ENCODE measurements at places on chromosomes 6 and 20.

DNA sequence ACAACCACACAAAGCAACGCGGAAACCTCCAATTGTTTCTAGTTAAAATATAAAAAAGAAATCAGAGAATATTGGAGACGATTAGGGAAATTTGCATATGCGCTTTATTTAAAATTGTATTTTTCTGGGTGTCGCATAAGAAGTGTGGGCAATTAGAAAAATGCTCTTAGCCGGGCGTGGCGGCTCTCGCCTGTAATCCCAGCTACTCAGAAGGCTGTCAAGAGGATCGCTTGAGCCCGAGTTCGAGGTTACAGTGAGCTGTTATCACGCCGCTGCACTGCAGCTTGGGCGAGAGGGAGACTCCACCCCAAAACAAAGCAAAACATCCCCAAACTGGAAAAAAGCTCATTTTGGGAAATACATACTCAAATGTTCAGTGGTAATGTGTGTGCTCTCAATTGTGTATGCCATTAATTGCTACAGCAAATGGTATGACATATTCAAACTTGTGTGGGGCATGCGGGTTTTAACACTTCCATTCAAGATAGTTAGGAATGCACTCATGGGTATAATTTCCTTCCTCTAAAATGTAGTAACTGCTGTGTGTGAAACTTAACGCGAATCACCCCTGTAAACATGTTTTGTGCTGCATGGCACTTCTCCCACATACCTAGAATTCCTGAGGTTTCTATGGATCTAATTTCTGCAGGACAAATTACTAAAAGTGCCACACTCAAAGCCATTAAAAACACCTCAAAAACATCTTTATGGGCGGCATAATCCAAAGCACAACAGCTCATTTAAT, 54.7 kb upstream of the HFE start:
- no peak for DNase-seq

DNA sequence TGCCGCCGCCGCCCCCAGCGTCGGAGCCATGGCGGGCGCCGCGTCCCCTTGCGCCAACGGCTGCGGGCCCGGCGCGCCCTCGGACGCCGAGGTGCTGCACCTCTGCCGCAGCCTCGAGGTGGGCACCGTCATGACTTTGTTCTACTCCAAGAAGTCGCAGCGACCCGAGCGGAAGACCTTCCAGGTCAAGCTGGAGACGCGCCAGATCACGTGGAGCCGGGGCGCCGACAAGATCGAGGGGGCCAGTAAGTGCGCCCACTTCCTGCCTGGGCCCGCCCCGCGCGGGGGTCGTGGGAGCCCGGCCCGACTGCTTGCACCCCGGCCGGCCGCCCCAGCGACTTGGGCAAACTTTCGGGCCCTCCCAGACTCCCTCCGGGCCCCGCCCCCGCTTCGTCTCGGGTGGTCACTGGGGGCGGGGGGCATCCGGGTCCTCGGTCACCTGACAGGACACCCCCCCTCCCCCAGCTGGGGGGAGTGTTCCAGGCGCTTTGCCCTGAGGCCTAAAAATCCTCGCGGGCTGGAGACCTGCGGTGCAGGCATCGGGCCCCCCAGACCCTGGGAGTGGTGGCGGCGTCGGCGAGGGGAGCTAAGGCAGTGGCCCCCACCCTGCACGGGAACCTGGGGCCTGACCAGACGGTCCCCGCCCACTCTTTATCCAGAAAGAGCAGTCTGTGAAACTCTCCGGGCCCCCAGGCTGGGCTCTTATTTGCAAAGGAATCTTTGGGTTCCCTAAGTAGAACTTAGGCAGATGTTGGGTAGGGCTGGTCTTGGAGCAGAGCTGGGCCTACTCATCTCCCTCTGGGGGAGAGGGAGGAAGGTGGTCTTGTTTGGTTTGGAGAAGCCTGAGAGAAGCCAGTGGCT, 501 bp downstream of the PLCG1 start:
- DNase-seq: peak; percentile 20

- no peak for DNase-seq
These were observed 212.3 kb upstream of the ZNF217 start for GRCh38 chr20:53805895-53806384.

- DNase-seq: no peak
These were observed 64.5 kb downstream of the ZDHHC14 start for GRCh38 chr6:157445277-157446009.

- no peak for DNase-seq
These were observed 29.0 kb downstream of the PDYN start for GRCh38 chr20:1964659-1965405.

DNA sequence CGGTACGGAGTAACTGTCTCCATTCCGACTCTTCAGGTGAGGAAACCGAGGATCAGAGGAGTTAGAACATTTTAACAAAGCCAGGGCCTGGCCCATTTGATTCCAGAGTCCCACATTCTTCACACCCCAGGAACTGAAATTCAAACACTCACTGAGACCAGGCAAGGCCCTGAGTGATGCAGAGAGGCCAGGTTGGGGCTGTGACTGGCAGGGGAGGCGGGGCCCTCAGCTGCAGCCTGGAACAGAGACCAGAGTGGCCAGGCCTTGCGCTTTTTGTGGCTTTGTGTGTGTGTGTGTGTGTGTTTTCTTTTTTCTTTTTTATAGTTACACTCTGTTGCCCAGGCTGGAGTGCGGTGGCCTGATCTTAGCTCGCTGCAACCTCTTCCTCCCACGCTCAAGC, 57.2 kb downstream of the BCAS4 start:
- DNase-seq: no peak

GRCh38 chr6:168278904-168279303, 40.7 kb downstream of the DACT2 start:
- DNase-seq: no peak

DNA sequence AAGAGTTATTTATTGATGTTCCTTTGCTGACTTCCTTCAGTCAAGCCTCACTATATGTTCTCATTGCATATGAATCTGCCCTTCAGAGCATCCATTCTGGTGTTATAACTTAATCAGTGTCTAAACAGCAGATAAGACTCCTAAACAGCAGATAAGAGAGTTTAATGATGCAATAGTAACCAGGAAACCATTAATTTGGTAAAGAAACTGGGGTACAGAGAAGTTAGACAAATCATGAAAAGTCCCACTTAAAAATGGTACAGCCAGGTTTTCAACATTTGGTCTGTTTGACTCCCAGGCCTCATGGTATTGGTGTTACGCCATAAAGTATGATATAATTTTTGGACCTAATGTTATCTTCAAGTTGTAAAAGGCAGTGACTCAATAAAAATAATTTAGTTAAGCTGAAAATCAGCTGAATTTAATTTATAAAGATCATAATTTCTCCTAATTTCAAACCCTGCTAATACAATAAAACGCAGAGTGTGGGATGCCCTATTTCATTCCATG, 127.4 kb upstream of the DST start:
- DNase-seq: no peak

GRCh38 chr6:112044856-112045255, 9.0 kb upstream of the CCN6 start:
- DNase-seq: no peak

GRCh38 chr6:7973584-7973983, 63.0 kb upstream of the TXNDC5 start:
- DNase-seq: no peak

- no peak for DNase-seq
These were observed 4.5 kb upstream of the SERINC1 start for GRCh38 chr6:122476131-122476530.

DNA sequence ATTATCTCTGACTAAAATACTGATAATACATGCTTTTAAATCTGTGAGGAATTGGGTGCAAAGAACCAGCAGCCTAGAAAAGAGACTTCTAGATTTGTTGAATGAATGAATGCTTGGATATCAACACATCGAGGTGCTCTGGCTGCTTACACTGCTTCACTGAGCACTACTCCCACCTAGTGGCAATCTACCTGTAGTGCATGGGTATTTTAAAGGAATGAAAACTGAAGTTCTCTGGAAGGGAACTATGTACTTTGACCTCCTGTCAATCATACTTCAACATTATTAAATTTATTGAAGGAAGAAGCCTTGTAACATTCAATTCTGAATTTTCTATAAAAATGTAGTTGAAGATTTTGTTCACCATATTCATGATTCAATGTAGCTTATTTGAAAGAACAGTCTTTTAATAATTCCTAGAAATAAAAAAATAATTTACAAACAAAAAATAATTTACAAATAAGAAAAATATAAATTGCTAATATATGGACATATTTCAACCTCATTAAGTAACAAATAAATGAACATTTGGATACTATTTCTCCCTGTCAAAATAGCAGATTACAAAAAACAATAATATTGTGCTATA, 111.2 kb upstream of the MMS22L start:
- DNase-seq: peak; percentile 5

DNA sequence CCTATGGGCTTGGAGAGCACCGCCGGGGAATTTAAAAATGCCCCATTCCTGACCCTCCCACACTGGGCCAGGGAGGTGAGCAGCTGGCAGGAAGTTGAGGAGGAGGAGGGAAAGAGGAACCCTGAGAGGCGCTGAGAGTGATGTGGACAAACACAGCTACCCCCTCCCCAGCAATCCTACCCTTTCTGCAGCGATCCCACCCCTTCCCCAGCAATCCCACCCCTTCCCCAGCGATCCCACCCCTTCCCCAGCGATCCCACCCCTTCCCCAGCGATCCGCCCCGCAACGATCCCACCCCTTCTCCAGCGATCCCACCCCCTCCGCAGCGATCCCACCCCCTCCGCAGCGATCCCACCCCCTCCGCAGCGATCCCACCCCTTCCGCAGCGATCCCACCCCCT, 111.6 kb downstream of the SYCP2 start:
- DNase-seq: no peak

DNA sequence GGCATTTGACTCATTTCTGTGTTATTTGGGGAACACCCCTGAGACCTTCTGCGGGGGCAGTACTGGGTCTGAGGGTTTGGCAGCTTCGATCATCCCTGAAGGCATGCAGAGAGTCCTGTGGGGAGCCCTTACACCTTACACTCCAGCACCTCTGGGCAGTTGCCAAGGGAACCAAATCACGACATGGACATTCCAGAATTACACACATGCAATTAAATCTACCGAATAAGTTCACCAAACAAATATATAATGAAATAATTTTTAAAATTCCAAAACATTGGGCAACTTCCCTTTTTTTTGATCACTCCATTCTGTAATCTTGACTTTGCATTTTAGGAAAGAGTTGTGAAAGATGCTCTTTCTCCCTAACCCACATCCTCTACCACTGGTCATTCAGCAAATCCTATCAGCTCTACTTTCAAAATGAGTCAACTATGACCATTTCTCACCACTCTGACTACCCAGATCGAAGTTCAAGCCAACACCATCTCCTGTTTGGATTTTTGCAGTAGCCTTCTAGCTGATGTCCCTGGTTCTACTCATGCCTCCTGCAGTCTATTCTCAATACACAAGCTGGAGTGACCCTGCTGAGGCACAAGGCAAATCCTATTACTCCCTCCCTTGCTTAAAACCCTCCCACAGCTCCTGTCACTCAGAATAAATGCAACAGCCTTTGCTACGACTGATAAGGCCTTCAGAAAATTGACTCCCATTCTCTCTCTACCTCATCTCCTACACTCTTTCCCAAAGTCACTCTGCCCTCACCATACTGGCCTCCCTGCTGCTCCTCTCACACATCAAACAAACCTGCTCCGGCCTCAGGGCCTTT, 533.3 kb downstream of the HACE1 start:
- no peak for DNase-seq

DNA sequence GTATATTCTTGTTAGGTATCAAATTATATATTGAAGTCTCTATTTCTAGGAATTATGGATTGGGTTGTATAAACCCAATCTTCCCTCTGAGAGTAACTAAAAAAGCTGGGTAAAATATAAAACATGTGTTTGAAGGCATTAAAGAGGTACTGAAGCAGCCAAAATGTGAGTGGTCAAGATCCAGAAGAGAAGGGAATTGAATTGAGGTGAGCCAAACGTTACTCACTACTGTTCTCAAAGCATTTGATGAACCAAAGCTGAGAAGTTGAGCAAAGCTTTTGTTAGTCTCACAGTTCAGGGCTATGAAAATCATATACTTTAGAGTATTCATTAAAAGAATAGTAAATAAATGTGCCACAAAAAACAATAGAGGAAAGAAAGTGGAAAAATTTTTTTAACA, 365.8 kb downstream of the BCKDHB start:
- no peak for DNase-seq

GRCh38 chr6:135182071-135183001, 1.2 kb downstream of the MYB start:
- DNase-seq: no peak

- DNase-seq: no peak
These were observed 23.8 kb upstream of the HELZ2 start for GRCh38 chr20:63597651-63598478.

DNA sequence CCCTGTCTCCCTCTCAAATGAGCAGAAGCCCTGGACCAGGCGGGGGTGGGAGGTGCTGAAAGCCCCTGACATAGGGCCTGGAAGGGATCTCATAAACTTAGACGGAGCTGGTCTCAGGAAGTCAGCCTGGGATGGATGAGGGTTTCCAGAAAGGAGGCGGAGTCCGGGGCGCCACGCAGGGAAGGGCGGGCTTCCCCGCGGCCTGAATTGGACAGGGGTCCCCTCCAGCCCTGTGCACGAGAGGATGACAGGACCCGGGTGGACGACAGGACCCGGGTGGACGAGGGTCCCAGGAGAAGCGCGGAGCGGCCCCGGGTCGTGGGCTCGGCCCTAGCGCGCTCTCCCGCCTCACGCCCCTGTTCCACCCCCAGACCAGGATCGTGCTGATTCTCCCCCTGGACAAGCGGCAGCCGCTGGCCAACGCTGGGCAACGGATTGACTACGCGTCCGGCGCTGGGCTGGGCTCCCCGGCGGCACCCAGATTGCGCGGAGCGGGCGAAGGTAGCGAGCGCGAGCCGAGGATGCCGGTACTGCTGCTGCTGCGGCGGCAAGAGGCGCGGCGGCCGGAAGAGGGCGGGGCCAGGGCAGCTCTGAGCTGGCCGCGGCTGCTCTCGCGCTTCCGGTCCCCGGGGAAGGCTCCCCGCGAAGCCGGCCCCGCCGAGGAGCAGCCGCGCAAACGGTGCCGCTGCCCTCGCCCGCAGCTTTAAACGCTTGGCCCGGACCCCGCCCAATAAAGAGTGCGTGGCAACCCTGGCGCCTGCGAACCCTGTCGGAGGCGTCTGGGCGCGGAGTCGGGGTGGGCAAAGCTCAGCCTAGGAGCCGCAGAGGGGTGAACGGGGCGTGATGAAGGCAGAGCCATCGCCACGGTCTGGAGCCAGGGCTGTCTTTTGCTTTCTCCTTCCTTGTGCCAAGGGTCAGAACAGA, 1.3 kb downstream of the C20orf144 start:
- DNase-seq: peak; percentile 65

GRCh38 chr6:124430740-124431318, 531.4 kb upstream of the RNF217 start:
- no peak for DNase-seq

GRCh38 chr6:111237852-111238251, 150.5 kb downstream of the SLC16A10 start:
- no peak for DNase-seq

- no peak for DNase-seq
These were observed 134.0 kb upstream of the SNX9 start for GRCh38 chr6:157688960-157689599.

Data from stimulated activated CD8-positive, alpha-beta memory T cell treated with anti-CD3 and anti-CD28 coated beads, Interleukin-7, amount 100 ng/mL, for 1 hour (primary cell).